ENCODE measurements at places on chromosomes 7 and 10.

- no peak for DNase-seq
Measured at GRCh38 chr10:107163881-107164861, at the start of gene SORCS1. Gene SORCS1 (minus strand): TSS chr10:107164706.

GRCh38 chr7:50621973-50622490, 56.8 kb upstream of the DDC start:
- DNase-seq = no peak

GRCh38 chr10:133421336-133422222, 2.8 kb downstream of the SPRN start:
- no peak for DNase-seq

DNA sequence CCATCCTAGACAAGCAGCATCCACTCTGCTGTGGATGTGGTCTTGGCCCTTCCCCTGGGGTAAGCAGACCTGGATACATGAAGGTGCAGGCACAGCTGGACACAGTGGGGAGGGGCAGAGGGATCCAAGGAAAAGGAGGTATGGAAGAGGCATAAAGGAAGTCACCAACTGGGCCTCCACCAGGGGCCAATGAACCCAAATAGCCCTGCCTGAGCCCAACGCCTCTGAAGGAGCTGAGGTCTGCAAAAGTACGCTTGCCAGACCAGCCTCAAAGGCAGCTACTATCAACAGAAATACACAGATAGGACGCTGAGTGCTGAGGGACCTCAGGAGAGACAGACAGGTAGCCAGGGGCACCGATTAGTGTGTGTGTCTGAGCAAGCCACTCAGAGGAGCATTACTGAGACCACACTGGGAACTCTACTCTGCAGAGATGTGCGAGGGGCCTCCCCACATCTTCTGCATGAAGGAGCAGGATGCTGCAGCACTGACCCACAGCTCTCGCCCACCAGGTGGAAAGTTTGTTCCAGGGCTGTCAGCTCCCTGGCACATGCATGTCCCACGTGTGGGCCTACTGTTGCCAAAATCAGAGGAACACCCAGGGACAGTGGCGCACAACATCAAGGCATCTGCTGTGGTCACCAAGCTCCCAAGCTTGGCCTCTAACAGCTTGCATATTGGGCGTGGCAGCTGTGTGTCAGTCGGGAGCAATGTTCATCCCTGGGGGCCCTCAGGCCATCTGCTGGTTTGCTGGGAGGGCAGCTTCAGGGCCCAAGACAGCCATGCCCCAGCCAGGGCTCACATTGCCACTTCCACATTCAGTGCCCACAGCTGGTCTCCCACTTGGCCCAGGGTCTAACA, 40.0 kb downstream of the MKI67 start:
- no peak for DNase-seq

DNA sequence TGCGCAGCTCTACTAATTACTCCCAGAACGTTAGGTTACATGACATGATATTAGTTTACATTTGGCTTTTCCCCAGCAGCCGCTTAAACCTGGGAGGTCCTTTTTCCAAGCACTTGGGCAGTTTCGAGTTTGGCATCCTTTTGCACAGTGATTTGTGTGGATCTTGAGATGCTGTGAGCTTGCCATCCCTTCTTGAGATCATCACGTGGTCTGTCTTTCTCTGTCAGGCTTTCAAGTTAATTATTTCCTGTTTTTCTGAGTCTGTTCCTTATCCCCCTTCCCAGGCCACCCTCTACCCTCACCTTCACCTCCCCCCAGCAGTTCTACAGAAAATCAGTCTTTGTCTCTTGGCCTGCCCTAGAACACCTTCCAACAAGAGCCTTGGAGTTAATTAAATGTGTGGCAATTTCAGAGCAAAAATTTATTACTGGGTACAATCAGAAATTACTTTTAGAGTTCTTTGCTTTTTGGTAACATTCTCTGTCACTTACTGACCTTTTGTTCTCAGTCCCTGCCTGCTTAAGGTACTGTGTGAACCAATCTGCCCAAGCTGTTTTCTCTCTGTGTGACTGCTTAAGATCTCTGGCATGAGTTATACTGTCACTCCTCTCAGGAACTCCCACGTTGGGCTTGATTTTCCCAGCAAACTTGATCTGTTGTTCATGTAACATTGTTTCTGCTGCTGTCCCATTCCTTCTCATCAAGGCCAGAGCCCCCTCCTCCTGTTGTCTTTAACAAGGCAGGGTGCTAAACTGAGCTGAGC, 3.1 kb upstream of the SLF2 start:
- no peak for DNase-seq

DNA sequence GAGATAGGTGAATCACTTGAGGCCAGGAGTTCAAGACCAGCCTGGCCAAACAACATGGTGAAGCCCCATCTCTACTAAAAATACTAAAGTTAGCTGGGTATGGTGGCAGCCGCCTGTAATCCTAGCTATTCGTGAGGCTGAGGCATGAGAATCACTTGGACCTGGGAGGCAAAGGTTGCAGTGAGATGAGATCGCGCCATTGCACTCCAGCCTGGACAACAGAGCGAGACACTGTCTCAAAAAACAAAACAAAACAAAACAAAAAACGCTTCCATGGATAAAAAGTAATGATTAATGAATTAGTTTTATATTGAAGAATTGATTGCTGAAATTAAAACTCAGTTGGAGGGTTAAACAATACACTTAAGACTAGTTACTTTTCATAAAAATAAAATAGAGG, 32.3 kb downstream of the KLHDC10 start:
- no peak for DNase-seq

DNA sequence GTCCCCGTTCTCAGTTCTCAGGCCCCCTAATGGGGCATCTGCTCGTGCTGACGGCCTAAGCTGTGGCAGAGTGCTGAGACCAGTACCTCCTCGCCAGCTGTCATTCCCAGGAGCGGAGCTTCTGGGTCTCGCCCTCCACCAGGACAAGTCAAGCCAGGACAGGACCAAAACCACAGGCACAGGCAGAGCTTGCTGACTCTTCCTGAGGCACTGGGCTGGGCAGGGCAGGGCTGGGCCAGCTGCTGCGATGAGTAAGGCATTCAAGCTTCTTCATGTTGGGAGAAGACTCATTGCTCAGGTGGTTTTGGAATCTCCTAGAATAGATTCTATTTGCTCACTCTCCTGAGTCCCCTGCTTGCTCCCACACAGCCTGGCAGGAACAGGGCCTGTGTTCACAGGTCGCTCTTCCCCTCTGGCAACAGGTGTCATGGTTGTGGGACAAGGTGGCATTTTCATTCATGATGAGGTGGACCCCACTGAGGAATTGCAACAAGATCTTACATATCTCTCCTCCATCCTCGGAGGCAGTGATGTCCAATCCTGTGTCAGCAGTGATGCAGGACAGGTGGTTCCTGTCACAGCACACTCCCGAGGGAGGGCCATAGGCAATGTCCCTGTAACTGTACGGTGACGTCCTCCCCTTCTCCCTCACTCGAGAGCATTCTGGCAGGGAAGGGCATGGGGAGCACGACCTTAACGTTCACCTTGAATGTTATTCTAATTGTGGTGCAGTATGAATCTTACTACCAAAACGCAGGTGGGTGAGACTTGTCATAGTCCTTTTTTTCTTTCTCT, 17.0 kb upstream of the SH3PXD2A start:
- no peak for DNase-seq

- no peak for DNase-seq
Measured at GRCh38 chr10:14172336-14172950, 158.3 kb downstream of the FRMD4A start.

GRCh38 chr7:2202361-2202761, 30.4 kb downstream of the MAD1L1 start:
- DNase-seq = no peak

DNA sequence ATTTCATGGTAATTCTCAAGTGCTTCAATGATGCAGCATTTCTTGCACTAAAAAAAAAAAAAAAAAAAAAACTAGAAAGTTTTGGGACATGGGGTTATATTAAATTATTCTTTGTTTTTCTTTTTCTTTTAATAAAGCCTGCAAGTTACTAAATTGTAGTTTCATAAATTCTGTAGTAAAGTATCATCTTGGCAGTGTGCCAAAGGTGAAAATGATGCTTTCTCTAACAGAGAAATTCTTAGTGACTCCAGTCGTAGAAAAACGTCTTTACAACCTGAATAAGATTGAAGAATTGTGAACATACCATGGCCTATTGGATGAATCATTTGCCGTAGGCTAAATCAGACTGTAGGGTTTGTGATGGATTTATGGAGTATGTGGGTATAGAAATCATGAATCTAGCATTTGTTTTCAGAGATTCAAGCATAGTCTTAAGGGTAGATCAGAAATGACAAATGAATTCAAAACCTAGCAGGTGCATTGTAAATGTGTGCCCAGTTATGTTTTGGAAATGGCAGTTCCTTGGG, 27.1 kb downstream of the RBM17 start:
- no peak for DNase-seq

- no peak for DNase-seq
Measured at GRCh38 chr7:121278120-121279021, 50.4 kb upstream of the WNT16 start.

- no peak for DNase-seq
Measured at GRCh38 chr10:110980807-110981206, 61.4 kb downstream of the SHOC2 start.

Measured in HuH-7.5 (cell line).